ENCODE measurements at places on chromosomes 4 and X. TPM values are rescaled to one million over a fixed set of nuclear protein-coding genes. Genes with fewer than 3 reads are reported as not detected.

Gene TRO
- total RNA-seq = 4.0 TPM

Gene ZNF630
- total RNA-seq = 1.9 TPM

- no peak for DNase-seq
- H3K36me3 ChIP-seq = no peaks in the 10 kb centered on the region
- H3K27ac ChIP-seq = no peak overlapping the region
Observed at GRCh38 chrX:39752815-39753214, 344.9 kb downstream of the BCOR start.

GRCh38 chr4:165879641-165880040 lies 6.6 kb downstream of the TLL1 start:
- H3K4me1 ChIP-seq = no peaks in the 10 kb centered on the region
- peaks cover 17% of the 10 kb centered on the region for H3K27me3 ChIP-seq
- no peak overlapping the region for H3K27ac ChIP-seq
- no peak overlapping the region for H3K4me3 ChIP-seq

GRCh38 chrX:127207326-127207725 lies 387.8 kb downstream of the PRR32 start:
- no peaks in the 10 kb centered on the region for H3K27me3 ChIP-seq
- no peak for DNase-seq
- no peaks in the 10 kb centered on the region for H3K4me1 ChIP-seq
- no peak overlapping the region for H3K4me3 ChIP-seq
- H3K36me3 ChIP-seq = no peaks in the 10 kb centered on the region

DNA sequence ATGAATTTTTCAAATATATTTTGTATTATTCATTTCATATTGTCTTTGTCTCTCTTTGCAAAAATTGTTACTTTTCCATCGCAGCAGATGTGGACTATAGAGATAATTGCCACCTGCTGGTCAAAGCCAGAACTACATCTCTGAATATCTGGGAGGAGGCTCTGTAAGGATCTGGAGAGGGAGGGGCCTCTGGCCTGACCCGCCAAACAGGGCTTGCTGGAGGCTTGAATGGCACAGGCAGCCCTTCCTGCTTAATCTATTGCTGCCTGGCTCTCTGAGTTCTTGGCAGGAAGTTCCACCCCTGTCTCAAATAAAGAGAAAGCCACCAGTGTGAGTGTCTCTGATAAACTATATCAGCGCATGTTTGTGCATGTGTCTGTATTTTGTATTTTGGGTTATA lies 132.4 kb downstream of the ZMAT1 start:
- H3K4me1 ChIP-seq = no peaks in the 10 kb centered on the region
- no peaks in the 10 kb centered on the region for H3K36me3 ChIP-seq
- peak; percentile 89 for DNase-seq
- H3K4me3 ChIP-seq = peak overlapping the region; percentile 64
- H3K27ac ChIP-seq = peak overlapping the region; percentile 52
- no peaks in the 10 kb centered on the region for H3K27me3 ChIP-seq

- DNase-seq = no peak
- no peak overlapping the region for H3K4me3 ChIP-seq
- no peaks in the 10 kb centered on the region for H3K36me3 ChIP-seq
- H3K27me3 ChIP-seq = no peaks in the 10 kb centered on the region
Observed at GRCh38 chrX:51484616-51485015, 11.8 kb downstream of the NUDT11 start.

GRCh38 chr4:2058264-2059045 lies 672 bp upstream of the NAT8L start:
- H3K36me3 ChIP-seq = no peaks in the 10 kb centered on the region
- no peaks in the 10 kb centered on the region for H3K4me1 ChIP-seq
- peaks cover 24% of the 10 kb centered on the region for H3K27me3 ChIP-seq
- no peak overlapping the region for H3K27ac ChIP-seq
- H3K4me3 ChIP-seq = no peak overlapping the region

- no peak for DNase-seq
- H3K27ac ChIP-seq = no peak overlapping the region
- H3K4me1 ChIP-seq = peaks cover 4% of the 10 kb centered on the region
- peaks cover 4% of the 10 kb centered on the region for H3K36me3 ChIP-seq
- no peaks in the 10 kb centered on the region for H3K27me3 ChIP-seq
- H3K4me3 ChIP-seq = no peak overlapping the region
Observed at GRCh38 chr4:4443821-4444220, 56.9 kb downstream of the NSG1 start.

GRCh38 chr4:54103190-54103574 lies 3.2 kb downstream of the GSX2 start:
- peaks cover 84% of the 10 kb centered on the region for H3K27me3 ChIP-seq
- H3K4me3 ChIP-seq = peak overlapping the region; percentile 7
- H3K4me1 ChIP-seq = peaks cover 63% of the 10 kb centered on the region
- H3K36me3 ChIP-seq = no peaks in the 10 kb centered on the region

DNA sequence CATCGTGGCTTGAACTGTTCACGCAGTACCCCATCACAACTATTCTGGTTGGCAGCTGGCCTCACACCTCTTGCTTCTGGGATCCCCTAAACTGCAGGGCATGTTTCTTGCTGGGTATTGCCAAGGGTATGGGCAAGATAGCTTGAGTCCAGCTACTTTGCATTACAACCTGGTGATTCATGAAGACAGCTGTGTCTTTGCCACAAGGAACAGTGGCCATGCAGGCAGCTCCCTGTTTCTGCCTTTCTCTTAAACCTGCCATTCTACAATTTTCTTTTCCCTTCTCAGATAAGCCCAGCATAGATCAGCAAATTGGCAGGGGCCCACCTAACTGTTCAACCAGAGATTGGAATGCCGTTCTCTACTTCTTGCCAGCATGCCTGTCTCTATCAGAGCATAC lies 42.8 kb downstream of the TENM3 start:
- no peaks in the 10 kb centered on the region for H3K27me3 ChIP-seq
- no peaks in the 10 kb centered on the region for H3K4me1 ChIP-seq
- H3K27ac ChIP-seq = no peak overlapping the region
- H3K36me3 ChIP-seq = no peaks in the 10 kb centered on the region
- no peak overlapping the region for H3K4me3 ChIP-seq
- no peak for DNase-seq

DNA sequence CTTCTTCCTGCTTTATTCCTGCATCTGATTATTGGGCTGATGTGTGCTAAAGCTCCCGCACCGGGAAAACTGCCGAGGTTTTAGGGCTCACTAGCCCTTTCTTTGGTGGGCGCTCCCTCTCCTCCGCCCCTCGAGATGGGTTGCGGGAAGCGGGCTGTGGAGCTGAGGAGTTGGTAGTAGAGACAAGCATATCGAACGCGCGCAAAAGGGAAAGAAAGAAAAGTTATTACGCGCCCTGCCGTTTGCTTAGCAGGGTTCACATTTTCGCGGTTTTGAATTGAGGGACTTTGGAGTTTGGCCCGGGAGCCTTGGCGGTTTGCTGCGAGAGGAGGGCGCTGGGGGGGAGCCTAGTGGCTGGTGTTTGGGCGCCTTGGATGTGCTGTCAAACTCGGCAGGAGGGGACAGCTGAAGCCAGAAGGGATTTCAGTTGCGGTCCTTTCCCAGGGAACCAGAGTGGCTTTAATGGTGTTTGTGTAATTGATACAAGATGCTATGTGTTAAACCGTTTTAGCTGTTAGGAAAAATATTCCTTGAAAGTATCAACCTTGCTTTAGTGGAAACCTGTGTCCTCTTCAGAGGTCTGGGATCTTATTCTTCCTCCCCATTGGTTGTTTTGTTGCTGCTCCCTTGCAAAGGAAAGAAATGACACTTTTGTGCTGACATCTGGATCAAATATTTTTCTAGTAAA lies 1.1 kb downstream of the GAB1 start:
- H3K4me3 ChIP-seq = peak overlapping the region; percentile 76
- H3K4me1 ChIP-seq = peaks cover 3% of the 10 kb centered on the region

DNA sequence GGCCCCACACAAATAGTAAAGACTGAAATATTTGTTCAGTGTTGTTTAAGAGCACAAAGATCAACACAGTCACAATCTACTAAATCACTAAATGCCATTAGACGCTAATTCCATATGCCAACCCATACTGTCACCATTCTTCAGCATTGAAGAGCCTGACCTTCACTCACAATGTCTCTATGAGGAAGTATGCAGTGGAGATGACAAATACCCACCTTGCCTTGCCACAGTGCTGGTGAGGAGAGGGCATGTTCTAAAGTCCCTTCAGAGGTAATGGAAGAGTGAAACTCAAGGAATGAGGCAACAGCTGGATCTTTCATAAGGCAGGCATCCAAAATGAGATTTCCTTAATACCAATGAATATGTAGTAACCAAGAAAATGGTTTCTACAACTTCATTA lies 50.4 kb downstream of the FRMD7 start:
- no peaks in the 10 kb centered on the region for H3K27me3 ChIP-seq
- H3K4me1 ChIP-seq = no peaks in the 10 kb centered on the region
- no peak overlapping the region for H3K27ac ChIP-seq
- no peak overlapping the region for H3K4me3 ChIP-seq

DNA sequence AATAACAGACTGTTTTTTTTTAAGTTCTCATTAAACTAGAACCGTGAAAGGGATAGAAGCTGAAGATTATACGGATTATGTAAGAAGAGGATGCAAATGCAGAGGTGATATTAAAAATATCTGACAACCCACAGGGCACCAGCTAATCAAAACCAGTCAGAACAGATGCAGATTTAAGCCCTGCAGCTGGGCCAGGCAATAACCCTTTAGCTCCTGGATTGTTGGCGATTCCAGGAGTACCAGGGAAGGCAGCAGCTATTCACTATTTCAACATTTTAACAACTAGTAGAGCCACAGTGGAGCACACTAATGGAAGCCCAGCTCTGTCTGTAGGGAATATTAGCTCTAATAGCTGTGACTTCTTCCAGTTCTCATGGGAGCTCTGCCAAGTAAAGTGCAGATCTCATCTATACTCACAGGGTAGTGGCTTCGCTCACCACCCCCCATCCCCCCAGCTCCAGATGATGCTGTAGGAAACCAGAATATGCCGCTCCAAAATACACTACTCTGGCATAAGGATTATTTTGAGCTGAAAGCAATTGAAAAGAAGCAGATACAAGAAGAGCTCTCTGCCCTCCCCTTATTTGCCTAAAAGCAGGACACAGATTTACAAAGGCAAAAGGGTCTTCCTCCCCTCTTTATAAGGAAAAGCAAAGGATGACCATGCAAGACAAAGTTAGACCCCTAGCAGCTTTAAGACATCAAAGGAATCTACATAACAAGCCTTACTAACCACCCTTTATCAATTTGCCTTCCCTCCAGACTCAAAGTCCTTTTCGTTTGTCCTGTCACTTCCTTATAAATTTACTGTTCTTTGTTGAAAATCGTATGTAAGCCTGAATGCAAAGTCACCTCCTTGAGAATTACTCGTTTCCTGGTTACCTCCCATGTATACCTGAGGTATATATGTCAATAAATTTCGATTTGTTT lies 13.7 kb downstream of the SCD5 start:
- no peak overlapping the region for H3K27ac ChIP-seq
- no peaks in the 10 kb centered on the region for H3K36me3 ChIP-seq
- no peak for DNase-seq
- H3K4me3 ChIP-seq = no peak overlapping the region
- no peaks in the 10 kb centered on the region for H3K27me3 ChIP-seq
- no peaks in the 10 kb centered on the region for H3K4me1 ChIP-seq

GRCh38 chr4:153079857-153080391 lies 124.3 kb upstream of the TRIM2 start:
- no peak for DNase-seq
- peaks cover 7% of the 10 kb centered on the region for H3K27me3 ChIP-seq
- H3K36me3 ChIP-seq = no peaks in the 10 kb centered on the region
- no peak overlapping the region for H3K27ac ChIP-seq

DNA sequence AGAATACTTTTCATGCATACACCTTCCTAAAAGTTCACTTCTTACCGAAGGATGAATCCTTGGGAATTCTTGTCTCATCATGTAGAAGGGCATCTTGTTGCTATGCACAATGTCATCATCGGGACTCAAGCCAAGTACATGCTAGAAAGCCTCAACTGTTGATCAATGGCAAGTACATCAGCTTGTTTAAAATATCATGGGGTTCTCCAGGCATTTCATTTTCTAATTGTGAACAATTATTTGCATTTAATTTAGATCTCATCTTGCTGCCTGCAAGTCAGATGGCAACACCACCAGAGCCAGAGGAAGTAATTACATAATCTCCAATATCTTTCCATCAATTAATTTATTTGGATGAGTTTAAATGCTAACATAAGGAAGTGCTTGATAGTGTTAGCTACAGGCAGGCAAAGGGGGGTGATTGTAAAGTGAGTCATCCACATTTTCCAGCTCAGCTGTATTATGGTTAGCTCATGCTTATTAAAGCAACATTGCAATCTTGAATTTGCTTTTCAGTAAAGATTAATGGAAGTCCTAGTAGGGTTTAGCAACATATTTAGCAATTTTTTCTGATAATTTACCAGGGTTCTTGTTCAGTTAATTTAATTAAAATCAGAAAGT lies 356.5 kb downstream of the CBLL2 start:
- no peaks in the 10 kb centered on the region for H3K4me1 ChIP-seq
- no peak for DNase-seq
- no peak overlapping the region for H3K4me3 ChIP-seq
- no peaks in the 10 kb centered on the region for H3K36me3 ChIP-seq
- no peak overlapping the region for H3K27ac ChIP-seq
- no peaks in the 10 kb centered on the region for H3K27me3 ChIP-seq

- H3K4me1 ChIP-seq = no peaks in the 10 kb centered on the region
- H3K36me3 ChIP-seq = no peaks in the 10 kb centered on the region
- H3K4me3 ChIP-seq = no peak overlapping the region
- H3K27me3 ChIP-seq = peaks cover 15% of the 10 kb centered on the region
- no peak for DNase-seq
- no peak overlapping the region for H3K27ac ChIP-seq
Observed at GRCh38 chr4:110412354-110413065, 63.4 kb upstream of the ENPEP start.

- no peaks in the 10 kb centered on the region for H3K4me1 ChIP-seq
- H3K27ac ChIP-seq = no peak overlapping the region
- no peak overlapping the region for H3K4me3 ChIP-seq
- DNase-seq = no peak
Observed at GRCh38 chr4:73683033-73683432, 57.3 kb upstream of the CXCL8 start.

DNA sequence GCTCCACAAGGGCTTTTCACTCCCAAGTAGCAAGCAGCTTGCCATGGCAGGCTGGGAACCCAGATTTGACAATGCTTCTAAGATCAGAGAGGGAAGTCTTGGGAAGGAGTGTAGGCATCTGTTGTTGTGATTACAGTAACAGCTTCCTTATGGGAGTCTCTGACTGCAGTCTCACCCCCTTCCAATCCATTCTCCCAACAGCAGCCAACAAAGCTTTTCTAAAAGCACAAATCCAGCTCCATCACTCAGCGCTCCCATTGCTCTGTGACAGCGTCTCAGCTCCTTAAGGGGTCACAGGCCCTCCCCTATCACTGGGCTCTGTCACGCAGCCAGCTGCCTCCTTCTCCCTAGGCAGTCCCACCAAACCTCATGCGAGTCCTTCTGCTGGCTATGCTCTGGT lies 7.1 kb downstream of the IGFBP7 start:
- DNase-seq = no peak
- H3K27me3 ChIP-seq = peaks cover 11% of the 10 kb centered on the region
- H3K36me3 ChIP-seq = no peaks in the 10 kb centered on the region
- H3K27ac ChIP-seq = no peak overlapping the region
- no peak overlapping the region for H3K4me3 ChIP-seq
- no peaks in the 10 kb centered on the region for H3K4me1 ChIP-seq

DNA sequence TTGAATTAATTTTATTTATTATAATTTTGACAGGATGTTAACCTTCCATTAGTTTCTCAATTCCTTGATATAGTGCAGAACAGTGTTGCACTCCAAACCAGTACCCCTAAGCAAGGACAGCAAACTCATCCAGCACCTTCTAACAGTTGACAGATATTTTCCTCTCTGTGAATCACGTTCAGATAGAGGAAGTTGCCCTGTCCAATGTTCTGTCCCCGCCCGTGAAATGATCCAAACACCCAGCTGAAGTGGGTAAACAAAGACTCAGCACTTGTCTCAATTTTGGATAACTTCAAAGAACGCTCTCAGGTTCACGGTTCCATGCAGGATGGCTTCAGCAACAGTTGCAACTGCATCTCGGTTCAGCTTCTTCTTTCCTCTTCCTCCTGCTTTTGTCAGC lies 1240.0 kb upstream of the ADGRL3 start:
- no peaks in the 10 kb centered on the region for H3K27me3 ChIP-seq
- no peaks in the 10 kb centered on the region for H3K4me1 ChIP-seq
- no peak overlapping the region for H3K4me3 ChIP-seq
- no peaks in the 10 kb centered on the region for H3K36me3 ChIP-seq
- no peak for DNase-seq

Measured in activated CD8-positive, alpha-beta T cell treated with anti-CD3 and anti-CD28 coated beads for 36 hours (primary cell).